NCI-H1436 (cell line): ENCODE measurements at places on chromosomes 2 and 18.

DNA sequence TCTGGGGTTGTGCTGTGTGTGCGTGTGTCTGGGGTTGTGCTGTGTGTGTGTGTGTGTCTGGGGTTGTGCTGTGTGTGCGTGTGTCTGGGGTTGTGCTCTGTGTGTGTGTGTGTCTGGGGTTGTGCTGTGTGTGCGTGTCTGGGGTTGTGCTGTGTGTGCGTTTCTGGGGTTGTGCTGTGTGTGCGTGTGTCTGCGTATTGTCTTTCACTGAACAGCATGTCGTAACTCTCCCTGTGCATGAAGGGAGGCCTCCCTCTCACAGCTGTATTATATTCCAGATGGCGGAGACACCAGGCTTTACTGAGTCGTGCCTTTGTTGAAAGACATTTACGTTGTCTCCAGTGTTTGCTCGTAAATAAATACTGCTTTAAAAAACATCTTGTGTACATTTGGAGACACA lies 5.9 kb downstream of the ACKR3 start:
- DNase-seq, result no peak

DNA sequence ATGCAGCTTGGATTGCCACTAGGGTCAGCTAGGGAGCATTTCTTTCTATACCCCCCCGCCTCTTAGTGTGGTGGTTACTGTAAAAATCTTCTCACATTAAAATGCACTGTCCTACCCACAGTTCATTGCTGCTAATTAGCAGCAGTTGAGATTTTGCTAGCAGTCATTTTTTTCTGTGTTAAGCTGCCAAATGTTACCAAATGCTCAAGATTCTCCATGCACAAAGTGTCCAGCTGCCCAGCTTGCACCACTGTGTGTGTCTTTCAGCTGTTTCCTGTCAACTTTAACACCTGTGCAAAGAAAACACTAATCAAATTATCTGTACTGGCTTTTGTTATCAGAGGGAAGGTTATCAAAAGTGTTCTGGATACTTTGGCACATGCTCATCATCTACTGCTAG lies 679.3 kb downstream of the NR4A2 start:
- no peak for DNase-seq

DNA sequence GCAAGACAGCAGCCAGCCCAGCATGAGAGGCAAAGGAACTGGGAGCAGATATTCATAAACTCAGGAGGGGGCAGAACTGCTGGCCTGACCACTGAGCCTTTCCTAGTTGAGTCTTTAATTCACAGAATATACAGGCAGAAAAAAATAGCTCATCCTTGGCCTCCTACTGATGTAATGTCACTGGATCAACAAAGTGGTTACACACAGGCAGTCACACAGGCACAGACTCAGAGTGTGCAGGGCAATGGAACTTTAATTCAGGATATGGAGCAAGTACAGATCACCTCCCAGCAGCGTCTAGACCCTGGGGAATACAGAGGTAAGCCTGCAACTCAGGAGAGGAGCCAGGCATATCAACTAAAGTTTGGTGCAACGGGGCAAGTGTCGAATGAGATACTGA lies 75.4 kb downstream of the TNP1 start:
- DNase-seq, result no peak

GRCh38 chr2:120241684-120242083 lies 11.0 kb upstream of the RALB start:
- DNase-seq, result no peak

- DNase-seq, result no peak
Observed at GRCh38 chr2:172246649-172247048, 143.9 kb upstream of the DLX2 start.

- DNase-seq, result no peak
Observed at GRCh38 chr18:46408334-46408987, 248.6 kb downstream of the LOXHD1 start.

GRCh38 chr2:241603686-241604085 lies 33.3 kb downstream of the THAP4 start:
- no peak for DNase-seq

GRCh38 chr2:207159002-207159401 lies 6.7 kb downstream of the KLF7 start:
- DNase-seq, result no peak

GRCh38 chr18:48952287-48953103 lies 1.7 kb upstream of the SMAD7 start:
- DNase-seq, result peak; percentile 48

GRCh38 chr18:56021136-56021808 lies 433.3 kb upstream of the TCF4 start:
- no peak for DNase-seq

- peak; percentile 55 for DNase-seq
Observed at GRCh38 chr2:143877876-143878530, 641.9 kb downstream of the ZEB2 start.
